ENCODE measurements at places on chromosomes 4 and X. TPM values are rescaled to one million over a fixed set of nuclear protein-coding genes. Genes with fewer than 3 reads are reported as not detected.

DNA sequence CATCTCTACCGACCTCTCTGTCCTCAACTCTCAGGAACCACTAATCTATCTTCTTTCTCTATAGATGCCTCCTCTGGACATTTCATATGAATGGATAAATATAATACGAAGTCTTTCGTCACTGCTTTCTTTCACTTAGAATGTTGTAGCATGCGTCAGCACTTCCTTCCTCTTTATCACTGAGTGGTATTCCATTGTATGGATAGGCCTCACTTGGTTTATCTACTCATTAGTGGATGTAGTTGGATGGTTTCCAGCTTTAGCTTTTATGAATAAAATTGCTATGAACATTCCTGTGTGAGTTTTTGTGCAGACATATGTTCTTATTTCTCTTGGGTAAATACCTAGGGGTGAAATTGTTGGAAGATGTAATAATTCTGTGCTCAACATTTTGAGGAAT, 528.2 kb upstream of the FAT1 start:
- no peak for DNase-seq

- DNase-seq: no peak
These were observed 45.9 kb upstream of the RPA4 start for GRCh38 chrX:96837808-96838207.

DNA sequence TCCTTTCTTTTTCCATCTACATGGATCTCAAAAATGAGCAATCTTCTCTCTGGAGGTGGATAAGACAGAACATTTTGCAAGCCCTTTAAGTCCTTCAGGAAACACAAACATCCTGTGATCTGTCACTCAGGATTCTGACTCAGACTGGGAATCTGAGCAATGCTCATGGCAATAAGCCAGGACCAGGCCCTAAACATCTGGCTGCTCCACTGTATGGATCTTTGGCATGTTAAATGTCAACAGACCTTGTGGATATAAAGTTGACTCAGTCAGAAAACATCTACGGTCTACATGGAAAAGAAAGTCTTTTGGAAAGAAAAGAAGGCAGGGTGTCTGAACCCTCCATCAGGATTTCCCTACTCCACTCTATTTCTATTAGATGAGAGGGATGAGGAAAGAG, 17.8 kb upstream of the CHIC2 start:
- DNase-seq: peak; percentile 76

DNA sequence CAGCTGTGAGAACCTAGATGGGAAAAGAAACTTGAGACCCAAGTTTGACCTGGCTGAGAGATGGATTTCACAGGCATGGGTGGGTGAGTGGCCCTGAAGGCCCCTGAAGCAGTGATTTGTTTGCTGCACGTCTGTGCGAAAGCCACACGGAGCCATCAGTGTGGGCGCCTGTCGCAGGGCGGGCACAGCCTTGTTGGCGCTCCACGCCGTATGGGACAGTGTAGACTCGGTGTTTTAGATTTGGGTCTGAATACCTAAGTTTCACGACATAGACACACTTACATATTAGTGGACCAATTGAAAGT, 21.9 kb upstream of the UVSSA start:
- no peak for DNase-seq

DNA sequence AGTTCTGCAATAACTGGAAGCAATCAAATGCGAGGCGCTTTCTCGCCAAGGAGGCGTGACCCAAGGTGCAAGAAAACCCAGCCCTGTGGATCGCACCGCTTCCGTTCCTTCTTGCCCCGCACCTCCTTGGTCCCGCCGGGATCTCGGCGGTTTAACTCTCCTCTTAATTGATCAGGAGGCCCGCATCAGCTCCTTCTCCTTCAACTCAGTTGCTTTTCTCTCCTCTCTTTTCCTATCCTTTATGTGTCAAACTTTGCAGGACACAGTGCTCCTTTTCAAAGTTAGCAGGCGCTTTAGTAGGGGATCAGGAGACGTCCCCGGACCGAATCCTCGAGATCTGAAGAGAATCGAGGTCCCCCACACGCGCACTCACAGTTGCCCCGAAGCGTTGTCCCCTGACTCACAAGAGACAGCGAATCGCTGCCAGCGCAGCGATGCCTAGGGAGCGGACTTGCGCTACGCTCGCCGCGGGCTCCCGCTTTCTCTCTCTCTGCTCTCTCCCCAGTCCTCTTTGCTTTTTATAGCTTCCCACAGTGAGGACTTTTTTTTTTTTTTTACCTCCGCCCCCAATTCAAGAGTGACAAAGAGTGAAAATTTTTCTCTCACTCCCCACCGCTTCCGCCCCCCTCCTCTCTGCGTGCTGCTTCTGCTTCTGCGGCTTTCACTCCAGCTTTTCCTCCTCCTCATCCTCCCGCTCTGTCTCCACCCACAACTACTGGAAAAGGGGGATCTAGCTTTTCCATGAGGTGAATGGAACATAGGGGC, at the start of gene DKK2:
TSS of gene DKK2 (minus strand) at position 495 of the 765 bp plus-strand sequence. CDS start 722 bp downstream, outside the sequence.
- peak; percentile 39 for DNase-seq

- no peak for DNase-seq
These were observed 50.3 kb downstream of the SSX3 start for GRCh38 chrX:48306175-48306574.

GRCh38 chr4:148901075-148901705, 459.0 kb upstream of the NR3C2 start:
- no peak for DNase-seq

DNA sequence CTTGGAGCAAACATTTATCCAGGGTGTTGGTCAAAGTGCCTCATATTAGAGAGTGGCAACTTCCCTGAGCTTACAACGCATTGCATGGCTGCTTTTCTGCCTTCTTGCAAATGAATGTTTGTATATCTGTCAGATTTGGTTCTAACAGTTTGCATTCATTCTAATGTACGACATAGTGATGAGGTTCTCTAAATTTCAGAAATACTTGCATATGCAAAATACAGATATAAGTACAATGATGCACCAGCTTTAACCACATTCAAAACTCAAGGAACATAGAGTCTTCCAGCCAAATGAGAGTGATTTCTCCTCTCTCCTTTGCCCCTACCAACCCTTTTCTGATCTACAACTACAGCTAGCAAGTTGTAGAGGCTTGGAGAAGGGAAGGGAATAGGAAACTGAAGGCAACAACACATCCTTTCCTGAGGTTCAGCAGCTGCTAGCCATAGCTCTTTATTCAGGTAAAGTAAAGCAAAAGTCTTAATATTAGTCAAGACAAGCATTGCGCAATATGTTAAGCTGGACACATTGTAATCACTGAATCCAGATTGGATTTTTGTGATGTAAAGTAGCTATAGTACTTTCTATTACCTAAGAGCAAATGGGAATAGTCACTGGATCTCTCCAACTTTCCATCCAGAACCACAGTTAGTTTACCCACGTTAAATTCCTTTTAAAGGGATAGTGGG, 6.3 kb downstream of the TKTL2 start:
- DNase-seq: no peak

- no peak for DNase-seq
These were observed 139.2 kb upstream of the DGKK start for GRCh38 chrX:50609796-50610195.

DNA sequence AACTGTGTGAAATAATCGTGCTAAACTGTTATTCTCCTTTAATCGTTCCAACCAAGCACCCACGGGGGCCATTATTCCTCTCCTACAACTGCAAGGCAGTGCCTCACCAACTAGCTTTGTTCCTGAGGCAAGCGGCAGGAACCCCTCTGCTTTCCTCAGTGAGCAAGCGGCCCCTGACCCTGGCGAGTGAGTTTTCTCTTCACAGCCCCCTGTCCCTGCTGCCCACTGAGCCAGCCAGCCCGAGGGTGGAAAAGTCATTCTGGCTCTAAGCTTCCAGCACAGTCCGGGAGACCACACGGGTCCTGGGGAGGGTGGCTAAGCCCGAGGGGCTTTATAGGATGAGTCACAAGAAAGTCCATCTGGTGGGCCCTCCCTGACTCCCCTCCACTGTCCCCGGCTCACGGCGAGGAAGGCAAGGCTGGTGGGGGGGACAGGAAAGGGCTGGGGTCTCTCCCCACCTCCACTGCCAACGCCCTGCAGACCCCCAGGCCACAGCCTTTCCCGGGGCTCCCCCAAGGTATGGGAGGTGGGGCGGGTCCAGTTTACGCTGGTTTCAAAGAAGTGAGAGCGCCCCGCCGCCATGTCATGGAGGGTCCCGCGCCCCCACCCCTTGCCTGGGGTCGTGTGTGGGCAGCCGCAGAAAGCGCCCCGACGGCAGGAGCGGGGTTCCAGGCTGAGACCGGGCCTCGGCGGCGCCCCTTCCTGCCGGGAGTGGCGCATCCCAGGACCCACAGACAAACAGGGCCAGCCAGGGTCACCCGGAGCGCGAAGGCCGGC, 45.0 kb downstream of the CPLX1 start:
- no peak for DNase-seq

AMOT gene
- 3.1 TPM for total RNA-seq

MEPE gene
- not detected for total RNA-seq

PPARGC1A gene
- 4.8 TPM for total RNA-seq

HSFX3 gene
- 0.32 TPM for total RNA-seq

KCND1 gene
- total RNA-seq: 0.10 TPM

SH3BGRL gene
- total RNA-seq: 88.1 TPM

Measured in myocyte (in vitro differentiated cells).